ENCODE measurements at places on chromosomes 11 and 22. TPM values are rescaled to one million over a fixed set of nuclear protein-coding genes. Genes with fewer than 3 reads are reported as not detected.

The NRIP3 gene
- 0.75 TPM for total RNA-seq

The ST3GAL4 gene
- total RNA-seq: 181 TPM

The TMPRSS4 gene
- 318 TPM for total RNA-seq

The ARHGAP20 gene
- total RNA-seq: 1.1 TPM

The OSM gene
- not detected for total RNA-seq

The PRRG4 gene
- total RNA-seq: 19.0 TPM

The PKP3 gene
- 168 TPM for total RNA-seq

The CCDC157 gene
- total RNA-seq: 1.6 TPM

The SIK2 gene
- total RNA-seq: 23.8 TPM

The MS4A4A gene
- 7.6 TPM for total RNA-seq

The MISFA gene
- 1.8 TPM for total RNA-seq
